ENCODE measurements at places on chromosomes 7 and 10. TPM values are rescaled to one million over a fixed set of nuclear protein-coding genes. Genes with fewer than 3 reads are reported as not detected.

Gene PKD2L1
- 0.09 TPM for total RNA-seq

Gene ZPBP
- total RNA-seq: not detected

Gene PNLIPRP2
- total RNA-seq: not detected

Gene LEP
- not detected for total RNA-seq

Gene FAM13C
- total RNA-seq: 0.05 TPM

Gene SCD
- 136 TPM for total RNA-seq

Gene WNT8B
- total RNA-seq: not detected

Gene EXOSC1
- total RNA-seq: 57.0 TPM

Gene NOS3
- total RNA-seq: 0.63 TPM

Gene CALHM3
- 0.20 TPM for total RNA-seq

Gene CNPY1
- total RNA-seq: not detected

Gene ELMO1
- 2.1 TPM for total RNA-seq

Gene SPDYE5
- total RNA-seq: not detected

Gene MEOX2
- total RNA-seq: not detected

Gene NEURL1
- 0.38 TPM for total RNA-seq

All from A549 treated with GW870086 at 1 μM for 4 hours (cell line).